ENCODE measurements at places on chromosomes 2 and 18. TPM values are rescaled to one million over a fixed set of nuclear protein-coding genes. Genes with fewer than 3 reads are reported as not detected.

- DNase-seq, result no peak
- no peak overlapping the region for H3K4me3 ChIP-seq
- no peaks in the 10 kb centered on the region for H3K27me3 ChIP-seq
- H3K36me3 ChIP-seq, result peaks cover 29% of the 10 kb centered on the region
- H3K27ac ChIP-seq, result no peak overlapping the region
- H3K4me1 ChIP-seq, result no peaks in the 10 kb centered on the region
Measured at GRCh38 chr2:61244694-61245093, 82.7 kb downstream of the C2orf74 start.

DNA sequence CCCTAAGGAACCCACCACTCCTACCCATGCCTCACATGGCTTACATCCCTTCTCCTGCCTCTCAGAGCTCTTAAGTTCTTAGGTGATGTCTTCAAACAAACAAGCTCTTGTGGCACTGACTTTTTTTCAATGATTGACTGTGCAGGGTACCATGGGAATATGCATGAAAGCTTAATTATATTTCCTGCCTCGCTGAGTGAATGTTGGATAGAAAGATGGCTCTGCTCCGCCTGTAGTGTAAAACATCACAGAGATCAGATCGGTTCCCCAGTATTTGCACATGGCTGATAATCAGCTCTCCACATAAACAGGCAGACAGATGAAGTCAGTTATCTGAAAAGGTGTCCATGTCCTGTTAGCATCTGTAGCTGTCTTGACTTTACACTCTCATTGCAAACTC is 820.8 kb downstream of the TDRD15 start:
- no peaks in the 10 kb centered on the region for H3K4me1 ChIP-seq
- no peak overlapping the region for H3K27ac ChIP-seq
- H3K27me3 ChIP-seq, result no peaks in the 10 kb centered on the region

GRCh38 chr18:23369266-23369665 is 83.8 kb upstream of the RIOK3 start:
- no peak overlapping the region for H3K4me3 ChIP-seq
- H3K4me1 ChIP-seq, result no peaks in the 10 kb centered on the region
- no peak overlapping the region for H3K27ac ChIP-seq

GRCh38 chr2:215652388-215652787 is 216.5 kb upstream of the FN1 start:
- no peak overlapping the region for H3K4me3 ChIP-seq
- H3K4me1 ChIP-seq, result no peaks in the 10 kb centered on the region
- DNase-seq, result no peak
- no peaks in the 10 kb centered on the region for H3K27me3 ChIP-seq

GRCh38 chr2:62363166-62363565 is 142.8 kb downstream of the TMEM17 start:
- H3K4me1 ChIP-seq, result no peaks in the 10 kb centered on the region
- no peak overlapping the region for H3K4me3 ChIP-seq
- no peaks in the 10 kb centered on the region for H3K27me3 ChIP-seq
- DNase-seq, result no peak
- H3K27ac ChIP-seq, result no peak overlapping the region

DNA sequence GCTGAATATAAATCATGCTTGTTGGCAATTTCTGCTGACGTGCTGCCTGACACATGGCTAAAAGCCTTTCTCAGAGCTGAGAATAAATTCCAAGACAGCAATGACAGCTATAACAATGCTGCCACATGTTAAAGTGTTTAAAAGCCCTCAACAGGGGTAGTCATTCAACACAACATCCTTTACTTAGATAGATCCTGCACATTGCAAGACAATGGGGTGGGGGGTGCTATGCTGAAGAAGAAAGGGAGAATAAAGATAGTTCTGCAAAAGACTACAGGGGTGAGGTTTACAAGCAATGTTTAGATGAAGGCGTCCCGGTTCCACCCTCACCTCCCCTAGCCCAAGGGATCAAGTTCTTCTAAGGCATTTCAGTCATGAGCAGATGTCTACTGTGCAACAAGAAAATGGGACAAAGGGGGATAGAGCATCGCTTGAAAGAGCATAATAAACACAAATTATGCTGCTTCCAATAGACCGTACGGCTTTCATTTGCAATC is 291.0 kb upstream of the ACVR2A start:
- H3K27me3 ChIP-seq, result no peaks in the 10 kb centered on the region
- no peaks in the 10 kb centered on the region for H3K36me3 ChIP-seq
- no peak for DNase-seq
- no peak overlapping the region for H3K4me3 ChIP-seq

DNA sequence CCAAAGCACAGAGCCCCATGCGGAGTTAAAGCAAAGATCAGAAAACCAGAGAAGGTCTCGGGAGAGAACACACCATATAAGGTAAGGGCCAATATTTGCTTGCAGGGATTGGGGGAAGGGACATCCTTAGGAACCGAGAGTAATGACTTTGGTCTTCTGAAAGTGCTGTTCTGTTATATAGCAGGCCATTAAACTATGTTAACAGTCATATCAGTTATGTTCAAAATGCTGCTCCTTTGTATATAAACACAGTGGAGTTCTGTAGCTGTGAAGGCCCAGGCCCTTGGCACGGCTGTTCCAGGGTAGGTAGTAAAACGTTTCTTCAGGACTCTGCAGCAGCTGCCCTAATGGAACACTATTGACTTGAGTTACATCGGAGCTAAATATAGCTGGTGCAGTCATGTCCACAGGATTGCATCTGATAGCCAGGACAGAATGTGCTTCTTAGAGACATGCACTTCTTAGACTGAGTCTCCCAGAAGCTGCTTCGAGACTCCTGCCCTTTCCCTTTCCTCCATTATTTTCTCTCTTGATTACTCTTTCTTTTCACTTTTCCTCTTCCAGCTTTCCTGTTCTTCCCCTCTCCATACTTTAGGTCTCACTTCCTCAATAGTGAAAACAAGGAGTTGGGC is 122.4 kb downstream of the SETBP1 start:
- H3K36me3 ChIP-seq, result peaks cover 5% of the 10 kb centered on the region
- DNase-seq, result no peak
- H3K27me3 ChIP-seq, result no peaks in the 10 kb centered on the region
- H3K4me1 ChIP-seq, result peaks cover 75% of the 10 kb centered on the region
- no peak overlapping the region for H3K4me3 ChIP-seq

- H3K4me1 ChIP-seq, result peaks cover 13% of the 10 kb centered on the region
- H3K27ac ChIP-seq, result peak overlapping the region; percentile 34
- no peaks in the 10 kb centered on the region for H3K27me3 ChIP-seq
- H3K4me3 ChIP-seq, result peak overlapping the region; percentile 43
- DNase-seq, result no peak
Measured at GRCh38 chr2:102251042-102251848, 60.1 kb upstream of the IL1RL1 start.

GRCh38 chr2:227890495-227891079 is 19.2 kb downstream of the DAW1 start:
- no peaks in the 10 kb centered on the region for H3K4me1 ChIP-seq
- H3K27me3 ChIP-seq, result no peaks in the 10 kb centered on the region
- H3K27ac ChIP-seq, result no peak overlapping the region
- H3K4me3 ChIP-seq, result no peak overlapping the region
- no peaks in the 10 kb centered on the region for H3K36me3 ChIP-seq

CLASP1 gene
- 78.6 TPM for total RNA-seq

DNMT3A gene
- total RNA-seq, result 16.6 TPM

LRRC30 gene
- total RNA-seq, result not detected

SRBD1 gene
- 12.0 TPM for total RNA-seq

SIX2 gene
- total RNA-seq, result 1.9 TPM

DLGAP1 gene
- 1.4 TPM for total RNA-seq
